ENCODE measurements at places on chromosomes 2 and 18. TPM values are rescaled to one million over a fixed set of nuclear protein-coding genes. Genes with fewer than 3 reads are reported as not detected.

The CNTNAP5 gene
- total RNA-seq = not detected

The WIPF1 gene
- total RNA-seq = 3.7 TPM

The EGR4 gene
- 0.26 TPM for total RNA-seq

The RESP18 gene
- total RNA-seq = not detected

The MAPK4 gene
- total RNA-seq = 1.0 TPM

The TLX2 gene
- total RNA-seq = not detected

The TGFA gene
- 75.8 TPM for total RNA-seq

The DTNA gene
- 25.7 TPM for total RNA-seq

The ALPP gene
- total RNA-seq = not detected

The ALPG gene
- total RNA-seq = not detected

The C2orf78 gene
- not detected for total RNA-seq

The LRRTM4 gene
- not detected for total RNA-seq

The HES6 gene
- 5.1 TPM for total RNA-seq
